NCI-H187 treated with DMSO at 0.1 percent for 48 hours (cell line): ENCODE measurements at places on chromosomes 2 and 18.

GRCh38 chr2:89767572-89768435 lies 1076.3 kb downstream of the RPIA start:
- DNase-seq = no peak

DNA sequence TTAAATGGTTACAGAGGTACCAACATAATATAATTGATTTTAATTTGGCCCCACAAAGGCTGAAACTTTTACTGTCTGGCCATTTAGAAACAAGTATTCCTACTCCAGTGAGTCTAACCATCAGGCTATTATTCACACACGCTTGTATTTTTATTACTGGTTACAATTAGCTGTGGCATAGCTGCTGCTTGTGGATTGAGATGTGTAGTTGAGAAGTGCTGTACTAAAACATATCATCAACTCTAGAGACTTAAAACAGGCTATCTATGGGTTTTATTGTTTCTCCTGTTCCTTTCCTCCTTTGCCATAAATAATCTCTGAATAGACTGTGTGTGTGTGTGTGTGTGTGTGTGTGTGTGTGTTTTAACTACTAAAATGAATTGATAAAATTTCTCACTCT lies 530.2 kb downstream of the CCDC85A start:
- DNase-seq = no peak

- no peak for DNase-seq
Measured at GRCh38 chr18:63844254-63844653, 43.3 kb upstream of the SERPINB2 start.

- DNase-seq = no peak
Measured at GRCh38 chr2:162174746-162175145, 22.7 kb upstream of the GCG start.

GRCh38 chr2:150191349-150191748 lies 296.1 kb downstream of the RND3 start:
- DNase-seq = no peak

GRCh38 chr2:20797096-20797495 lies 25.8 kb downstream of the LDAH start:
- no peak for DNase-seq

DNA sequence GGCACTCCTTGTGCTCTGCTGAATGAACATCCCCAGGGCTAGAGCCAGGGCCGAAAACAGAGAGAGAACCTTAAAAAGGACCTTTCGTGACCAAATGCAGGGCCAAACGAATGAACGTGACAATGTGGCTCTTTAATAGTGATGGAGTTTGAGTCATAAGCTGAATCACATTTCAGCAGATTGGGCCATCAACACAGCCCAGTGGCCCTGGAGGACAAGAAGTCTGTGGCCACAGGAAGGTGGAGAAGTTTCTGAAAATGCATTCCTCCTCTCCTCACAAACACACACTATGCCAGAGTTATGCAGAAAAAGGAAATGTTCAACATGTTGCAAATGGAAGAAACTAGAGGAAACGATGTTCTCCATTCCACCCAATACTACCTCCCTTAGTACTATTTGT lies 415.8 kb downstream of the HRH4 start:
- DNase-seq = no peak

GRCh38 chr18:68925268-68925667 lies 127.4 kb downstream of the CCDC102B start:
- DNase-seq = no peak

DNA sequence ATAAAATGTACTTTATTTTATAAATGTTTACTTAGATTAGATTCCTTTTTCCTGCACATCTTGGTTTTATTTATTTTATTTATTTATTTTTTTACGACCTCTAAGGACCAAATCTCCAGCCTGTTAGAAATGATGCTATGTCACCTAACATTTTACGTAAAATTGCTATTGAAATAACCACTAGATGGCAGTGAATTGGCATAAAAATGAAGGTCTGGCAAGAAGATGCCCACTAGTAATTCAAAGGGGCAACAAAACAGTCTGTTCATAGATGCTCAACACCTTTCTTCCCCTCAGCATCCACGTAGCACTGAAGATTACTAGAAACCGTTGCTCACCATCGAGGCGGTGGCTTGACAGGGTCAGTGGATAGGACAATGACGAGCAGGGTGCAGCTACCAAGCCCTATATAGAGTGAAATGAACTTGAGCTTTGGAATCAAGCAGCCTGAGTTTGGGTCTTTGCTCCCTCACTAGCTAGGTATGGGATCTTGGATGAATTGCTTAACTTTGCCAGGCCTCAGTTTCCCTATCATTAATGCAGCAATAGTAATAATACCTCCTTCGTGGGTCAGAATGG lies 128.7 kb upstream of the L3MBTL4 start:
- DNase-seq = no peak

GRCh38 chr2:205643391-205643885 lies 38.9 kb upstream of the NRP2 start:
- DNase-seq = no peak

DNA sequence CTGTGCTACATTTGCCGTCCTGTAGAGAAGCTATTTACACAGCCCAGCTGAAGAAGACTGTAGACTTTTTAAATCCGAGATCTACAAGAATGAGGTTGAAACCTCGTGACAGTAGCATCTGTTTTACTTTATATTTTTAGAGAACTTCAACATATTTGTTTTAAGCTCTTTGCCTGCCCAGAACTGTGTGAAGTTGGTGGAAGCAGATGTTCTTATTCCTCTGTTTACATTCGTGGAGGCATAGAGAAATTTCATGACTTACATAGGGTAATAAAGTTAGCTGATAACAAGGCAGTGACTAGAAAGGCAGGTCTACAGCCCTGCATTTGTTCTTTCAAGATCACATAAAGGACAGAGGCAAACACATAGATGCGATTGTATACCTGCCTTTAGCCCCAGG lies 47.0 kb upstream of the MAP3K20 start:
- DNase-seq = no peak

- no peak for DNase-seq
Measured at GRCh38 chr2:128646091-128646490, 327.4 kb upstream of the HS6ST1 start.

DNA sequence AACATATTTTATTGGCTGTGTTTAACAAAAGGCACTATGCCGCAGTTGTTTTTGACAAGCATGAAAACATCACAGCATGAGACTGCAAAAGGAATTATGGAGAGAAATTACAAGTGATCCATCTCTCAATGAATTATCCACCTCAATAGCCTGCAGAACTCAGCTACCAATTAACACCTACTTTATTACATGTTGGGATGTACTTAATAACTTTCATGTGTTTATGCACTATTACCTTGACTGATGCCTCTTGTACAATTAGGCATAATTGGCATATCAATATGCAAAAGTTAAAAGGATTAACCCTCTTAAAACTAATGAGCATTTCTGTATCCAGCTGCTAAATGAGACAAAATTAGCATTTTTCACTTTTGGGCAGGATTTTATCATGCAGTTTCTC lies 27.8 kb downstream of the ARHGAP15 start:
- DNase-seq = no peak

- no peak for DNase-seq
Measured at GRCh38 chr2:195552581-195552980, 104.4 kb upstream of the SLC39A10 start.

GRCh38 chr2:140567734-140568133 lies 1563.1 kb downstream of the LRP1B start:
- DNase-seq = no peak

DNA sequence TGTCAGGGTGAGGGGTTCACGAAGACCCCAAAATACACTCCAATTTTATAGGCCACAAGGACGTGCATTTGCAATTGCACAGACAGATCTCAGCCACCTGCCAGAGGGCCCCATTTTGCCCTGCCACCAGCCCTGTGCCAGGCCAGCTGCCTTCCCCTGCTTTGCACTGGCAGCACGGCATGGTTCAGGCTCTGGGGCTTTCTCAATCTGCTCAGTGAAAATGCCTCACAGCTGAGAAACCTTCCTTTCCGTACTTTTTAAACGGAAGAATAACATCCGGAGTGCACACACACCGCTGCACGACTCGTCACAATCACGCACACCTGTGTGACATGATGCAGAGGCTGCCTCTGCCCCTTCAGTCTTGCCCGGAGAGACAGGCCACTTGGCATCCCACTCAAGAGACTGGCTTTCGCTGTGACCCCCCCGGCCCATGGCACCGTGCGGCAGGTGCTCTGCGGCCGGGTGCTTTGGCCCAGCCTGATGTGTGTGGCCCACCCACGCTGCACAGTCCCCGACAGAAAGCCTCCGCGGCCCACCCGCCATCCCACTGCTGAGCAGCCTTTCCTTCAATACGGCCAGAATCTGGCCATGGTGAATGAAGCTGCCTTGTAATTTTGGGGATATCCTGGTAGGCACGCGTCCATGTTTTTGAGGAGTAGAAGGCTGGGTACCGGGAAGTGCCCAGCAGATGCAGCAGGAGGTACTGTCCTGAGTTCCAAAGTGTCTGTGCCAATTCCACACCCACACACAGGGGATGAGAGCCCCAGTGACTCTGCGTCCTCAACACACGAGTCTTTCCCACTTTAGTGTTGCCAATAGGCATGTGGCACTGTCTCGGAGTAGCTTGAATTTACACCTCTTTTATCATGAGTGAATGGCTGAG lies 88.8 kb downstream of the USP40 start:
- DNase-seq = no peak

GRCh38 chr2:86352137-86352726 lies 14.8 kb upstream of the REEP1 start:
- DNase-seq = no peak

- no peak for DNase-seq
Measured at GRCh38 chr2:48584551-48584950, 33.1 kb upstream of the GTF2A1L start.

DNA sequence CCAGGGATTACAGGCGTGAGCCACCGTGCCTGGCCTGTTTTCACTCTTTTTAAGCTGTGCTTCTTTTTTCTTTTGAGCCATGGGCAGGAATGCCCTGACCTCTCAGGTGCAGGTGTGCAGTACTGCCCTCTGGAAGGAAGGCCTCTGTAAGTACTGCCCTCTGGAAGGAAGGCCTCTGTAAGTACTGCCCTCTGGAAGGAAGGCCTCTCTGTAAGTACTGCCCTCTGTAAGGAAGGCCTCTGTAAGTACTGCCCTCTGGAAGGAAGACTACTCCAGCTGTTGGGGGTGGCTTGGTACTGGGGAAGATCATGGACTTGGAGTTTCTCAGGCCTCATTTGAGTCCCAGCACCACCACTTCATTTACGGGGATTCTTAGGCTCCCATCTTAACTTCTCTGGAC lies 248.5 kb upstream of the ID2 start:
- DNase-seq = no peak

- DNase-seq = no peak
Measured at GRCh38 chr18:28208712-28209265, 31.9 kb upstream of the CDH2 start.

DNA sequence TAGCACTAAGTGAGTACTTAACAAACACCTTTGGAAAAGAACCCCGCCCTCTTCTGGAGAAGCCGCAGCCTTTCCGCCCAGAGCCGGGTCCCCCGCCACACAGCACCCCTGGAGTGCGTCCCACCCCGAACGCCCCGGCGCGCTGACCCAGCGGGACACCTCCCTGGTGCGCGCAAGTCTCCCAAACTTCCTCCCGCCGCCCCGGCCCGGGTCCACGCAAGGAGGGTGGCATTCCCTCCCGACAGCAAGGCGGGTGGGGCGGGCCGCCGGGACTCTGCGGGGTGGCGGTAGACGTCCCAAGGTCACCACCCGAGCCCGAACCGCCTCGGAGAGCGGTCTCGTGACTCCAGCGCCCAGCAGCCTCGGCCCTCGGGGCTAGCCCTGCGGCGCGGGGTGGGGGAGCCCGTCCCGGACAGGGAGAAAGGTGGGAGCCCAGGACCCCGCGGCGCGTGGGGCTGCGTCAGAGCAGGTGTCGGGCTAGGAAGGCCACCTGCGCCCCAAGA lies 598 bp downstream of the CCDC93 start:
- no peak for DNase-seq

DNA sequence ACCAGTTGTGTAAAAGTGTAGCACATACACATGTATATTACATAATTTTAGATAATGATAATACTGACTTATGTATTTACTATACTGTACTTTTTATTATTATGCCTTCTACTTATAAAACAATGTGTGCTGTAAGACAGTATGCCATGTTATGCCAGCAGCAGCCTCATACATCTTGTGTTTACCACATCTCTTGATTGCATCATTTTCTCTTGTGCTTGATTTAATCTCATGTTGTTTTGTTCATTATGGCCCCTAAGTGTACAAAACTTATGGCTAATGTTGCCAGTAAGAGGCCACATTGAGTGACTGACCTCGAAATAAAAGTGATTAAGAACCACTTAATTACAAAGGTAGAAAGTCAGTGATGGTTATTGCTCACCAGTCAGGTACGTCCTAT lies 128.0 kb upstream of the SP5 start:
- no peak for DNase-seq

- no peak for DNase-seq
Measured at GRCh38 chr2:32963941-32964340, 17.2 kb downstream of the LTBP1 start.

DNA sequence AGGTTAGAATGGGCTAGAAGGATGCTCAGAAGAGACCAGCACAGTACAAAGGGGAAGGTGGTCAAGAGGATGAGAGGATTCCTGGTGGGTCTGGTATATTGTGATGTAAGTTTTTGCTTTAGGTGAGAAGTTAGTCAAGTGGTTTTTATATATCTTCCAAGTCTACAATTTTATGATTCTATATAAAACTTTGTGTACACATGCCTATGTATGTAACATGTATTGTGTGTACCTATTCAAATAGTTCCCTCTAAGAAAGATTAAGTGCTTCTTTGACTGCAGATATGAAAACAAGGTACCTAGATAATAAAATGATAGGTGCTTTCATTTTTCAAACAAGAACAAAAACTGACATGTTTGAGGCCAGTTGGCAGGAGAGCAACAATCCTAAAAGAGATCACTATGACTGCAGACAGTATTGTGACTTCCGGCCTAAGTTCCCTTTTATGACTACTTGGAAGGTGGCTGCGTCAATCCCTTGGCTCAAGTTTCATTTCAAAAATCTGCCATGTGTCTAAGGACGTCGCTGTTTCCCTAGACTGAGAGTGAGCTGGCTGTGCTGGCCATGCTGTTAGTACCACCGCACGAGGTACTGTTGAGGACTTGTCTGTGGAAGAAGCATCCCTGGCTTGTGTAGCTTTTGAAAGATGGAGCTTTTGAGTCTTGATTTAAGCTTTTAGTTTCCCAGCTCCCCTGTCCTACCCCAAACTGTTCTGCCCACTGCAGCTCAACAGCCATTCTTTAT lies 123.1 kb downstream of the PRPF40A start:
- no peak for DNase-seq
